ENCODE measurements at places on chromosomes 6 and 20.

DNA sequence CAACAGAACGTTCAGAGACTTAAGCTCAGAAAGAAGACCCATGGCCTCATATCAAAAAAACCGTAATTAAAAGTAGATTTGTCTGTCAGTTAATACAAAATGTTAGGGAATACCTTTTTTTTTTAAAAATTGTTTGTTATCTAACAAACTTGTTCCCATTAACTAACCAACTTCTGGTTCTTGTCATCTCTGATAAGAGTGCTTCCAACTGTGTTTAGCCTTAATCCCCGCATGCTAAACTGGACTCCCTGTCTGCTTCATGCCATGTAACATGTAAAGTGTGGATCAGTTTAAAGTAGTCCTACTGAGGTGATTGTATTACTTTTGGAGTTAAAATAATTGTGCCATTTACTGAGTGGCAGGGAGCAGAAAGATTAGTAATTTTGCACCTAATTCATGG, 6.3 kb downstream of the JARID2 start:
- no peak for DNase-seq

DNA sequence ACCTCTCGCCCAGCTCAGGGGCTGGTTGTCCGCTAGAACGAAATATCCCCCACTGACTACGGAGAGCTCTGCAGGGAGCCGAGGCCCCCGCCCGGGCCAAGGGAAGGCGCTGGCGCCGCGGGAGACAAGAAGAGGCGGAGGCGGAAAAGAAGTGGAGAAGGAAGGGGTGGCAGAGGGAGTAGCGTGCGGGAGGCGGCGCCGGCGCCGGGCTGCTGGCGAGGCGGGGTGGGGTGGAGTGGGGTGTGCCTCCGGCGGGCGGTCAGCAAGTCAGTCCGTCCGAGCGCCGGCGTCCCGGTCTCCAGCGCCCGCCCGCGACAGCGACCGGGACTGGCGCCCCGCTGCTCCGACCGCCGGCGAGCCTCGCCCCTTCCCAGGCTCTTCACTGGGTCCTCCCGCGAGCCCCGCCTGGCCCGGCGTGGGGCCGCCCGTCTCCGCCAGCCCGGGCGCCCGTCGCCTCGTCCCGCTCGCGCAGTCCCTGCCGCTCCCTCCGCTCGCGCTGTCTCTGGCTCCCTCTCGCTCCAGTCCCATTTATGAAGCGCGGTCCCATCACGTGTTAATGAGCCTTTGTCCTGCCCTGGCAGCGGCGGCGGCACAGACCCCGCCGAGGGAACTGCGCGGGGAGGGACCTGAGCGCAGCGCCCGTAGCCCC, at the start of gene CNR1:
Gene CNR1, minus strand, starts transcription at position 504 of the 649 bp plus-strand sequence. CDS start 21,073 bp downstream, outside the sequence.
- peak; percentile 62 for DNase-seq

- DNase-seq = no peak
These were observed 16.4 kb downstream of the FOXQ1 start for GRCh38 chr6:1328129-1328800.

GRCh38 chr6:43977404-43978111, 149.7 kb downstream of the MRPL14 start:
- DNase-seq = no peak

GRCh38 chr6:71727632-71728294, 158.6 kb upstream of the RIMS1 start:
- no peak for DNase-seq

- no peak for DNase-seq
These were observed 13.1 kb upstream of the RAET1L start for GRCh38 chr6:150038202-150039062.

DNA sequence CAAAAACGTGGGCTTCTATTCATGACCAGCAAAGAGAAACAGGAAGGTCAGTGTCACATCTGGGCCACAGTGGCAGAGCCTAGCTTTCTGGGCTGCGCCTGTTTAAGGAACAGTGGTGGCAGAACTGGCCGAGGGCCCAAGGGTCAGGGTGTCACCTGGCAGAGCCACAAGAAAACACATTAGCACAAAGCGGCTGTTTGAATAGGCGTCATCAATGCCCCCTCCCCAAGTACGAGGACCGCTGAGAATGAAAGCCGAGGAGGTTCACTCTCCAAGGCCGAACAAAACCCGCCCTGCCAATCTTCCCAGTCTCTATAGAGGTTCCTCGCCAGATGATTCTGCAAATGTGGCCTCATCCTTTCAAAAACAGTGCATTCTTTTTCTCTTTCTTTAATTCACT, 125.2 kb upstream of the TRAF3IP2 start:
- no peak for DNase-seq

GRCh38 chr6:102085257-102085656, 691.7 kb downstream of the GRIK2 start:
- no peak for DNase-seq

GRCh38 chr20:61404303-61404702, 152.2 kb downstream of the CDH4 start:
- DNase-seq = peak; percentile 16

DNA sequence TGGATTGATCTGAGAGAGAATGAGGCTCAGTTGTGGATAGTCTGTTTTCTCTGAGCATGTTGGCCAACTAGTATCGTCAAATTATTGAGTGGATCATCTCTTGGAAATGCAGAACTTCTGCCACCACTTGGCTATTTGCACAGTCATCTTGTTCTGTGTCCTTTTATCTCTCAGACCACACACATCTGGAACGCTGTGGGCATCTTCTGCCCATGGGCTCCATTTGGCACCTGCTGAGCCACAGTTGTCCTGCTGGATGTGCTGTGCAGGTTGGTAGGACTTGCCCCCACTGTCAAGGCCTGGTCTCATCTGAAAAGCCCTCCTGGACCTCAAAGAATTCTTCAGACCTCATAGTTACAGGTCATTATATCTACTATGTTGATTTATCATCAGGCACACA, 16.7 kb upstream of the C20orf144 start:
- DNase-seq = no peak

- no peak for DNase-seq
These were observed 42.9 kb downstream of the ID4 start for GRCh38 chr6:19880066-19880465.

- no peak for DNase-seq
These were observed 33.3 kb upstream of the SASH1 start for GRCh38 chr6:148309301-148309700.

DNA sequence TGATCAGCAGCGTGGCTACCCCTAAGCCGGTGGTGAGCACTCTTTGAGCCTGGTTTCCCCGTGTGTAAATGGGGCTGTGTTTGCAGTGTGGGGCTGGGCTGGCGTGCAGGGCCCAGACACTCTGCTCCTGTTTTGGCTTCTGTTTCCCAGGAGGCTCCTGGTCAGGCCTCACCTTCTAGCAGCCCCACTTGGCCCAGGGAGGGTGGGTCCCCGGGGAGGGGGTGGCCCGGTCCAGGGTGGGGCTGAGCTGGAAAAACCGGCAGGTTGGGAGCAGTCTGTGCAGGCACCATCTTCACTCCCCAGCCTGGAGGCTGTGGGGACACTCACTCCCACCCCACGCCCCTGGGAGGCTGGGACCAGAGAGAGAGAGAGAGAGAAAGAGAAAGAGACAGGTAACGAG, 25.3 kb downstream of the CEBPB start:
- DNase-seq = no peak

DNA sequence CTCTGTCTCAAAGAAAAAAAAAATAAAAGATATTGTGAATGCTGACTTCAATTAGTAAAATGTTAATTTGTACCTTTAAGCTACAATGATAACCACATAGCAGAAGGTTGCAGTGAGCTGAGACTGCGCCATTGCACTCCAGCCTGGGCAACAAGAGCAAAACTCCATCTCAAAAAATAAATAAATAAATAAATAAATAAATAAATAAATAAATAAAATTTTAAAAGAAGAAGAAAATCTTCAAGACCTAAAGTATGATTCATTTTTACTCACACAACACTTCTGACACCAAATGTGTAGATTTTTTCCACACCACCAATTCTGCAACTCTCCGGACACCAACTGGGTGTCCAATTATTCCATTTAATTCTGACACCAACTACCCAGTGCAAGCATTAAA, 28.8 kb upstream of the MBOAT1 start:
- DNase-seq = no peak

- no peak for DNase-seq
These were observed 62.7 kb downstream of the MEI4 start for GRCh38 chr6:77715588-77715987.

- no peak for DNase-seq
These were observed 47.3 kb downstream of the BMP7 start for GRCh38 chr20:57219071-57219677.

DNA sequence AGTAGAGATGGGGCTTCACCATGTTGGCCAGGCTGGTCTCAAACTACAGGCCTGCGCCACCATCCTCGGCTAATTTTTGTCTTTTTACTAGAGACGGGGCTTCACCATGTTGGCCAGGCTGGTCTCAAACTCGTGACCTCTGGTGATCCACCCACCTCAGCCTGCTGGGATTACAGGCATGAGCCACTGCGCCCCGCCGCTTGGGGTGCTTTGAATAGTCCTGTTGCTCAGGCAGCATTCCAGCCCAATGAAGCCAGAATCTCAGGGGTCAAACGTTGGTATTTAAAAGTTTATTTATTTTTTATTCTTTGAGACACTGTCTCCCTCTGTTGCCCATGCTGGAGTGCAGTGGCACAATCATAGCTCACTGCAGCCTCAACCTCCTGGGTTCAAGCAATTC, 11.3 kb downstream of the MOCS3 start:
- no peak for DNase-seq

- no peak for DNase-seq
These were observed 23.6 kb upstream of the RIPOR2 start for GRCh38 chr6:24959319-24959718.

GRCh38 chr6:14450133-14450504, 332.5 kb downstream of the CD83 start:
- peak; percentile 48 for DNase-seq

GRCh38 chr20:60258255-60258863, 300.1 kb downstream of the CDH26 start:
- DNase-seq = no peak

DNA sequence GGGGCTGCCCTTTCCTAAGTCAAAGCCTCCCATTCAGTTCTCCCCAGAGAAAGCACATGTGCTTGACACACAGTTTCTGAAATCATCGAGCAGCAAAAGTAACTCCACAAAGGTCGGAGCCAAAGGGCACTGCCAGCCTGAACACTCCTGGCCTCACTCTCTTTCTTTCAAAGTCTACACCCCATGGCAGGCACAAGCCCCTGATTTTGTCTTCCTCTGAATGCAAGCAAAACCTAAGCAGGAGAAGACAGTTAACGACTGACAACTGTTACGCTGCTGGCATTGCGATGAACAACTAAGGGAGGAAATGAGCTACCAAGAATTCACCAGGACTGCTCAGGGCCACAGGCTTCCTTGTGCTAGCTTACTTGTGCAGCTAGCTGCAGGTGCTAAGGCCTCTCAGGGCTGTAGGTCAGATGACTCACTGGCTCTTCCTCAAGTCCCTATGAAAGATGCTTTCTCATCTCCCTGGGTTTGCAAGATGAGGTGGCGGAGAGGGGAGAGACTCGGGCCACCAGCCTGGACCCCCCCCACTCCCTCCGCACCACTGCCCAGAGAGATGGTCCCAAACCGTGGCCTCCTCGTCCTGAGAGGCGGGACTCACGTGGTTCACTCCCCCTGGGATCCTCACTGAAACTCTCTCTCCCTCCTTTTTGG, 208.2 kb downstream of the DLL1 start:
- DNase-seq = no peak

GRCh38 chr6:153150371-153150751, 19.3 kb upstream of the RGS17 start:
- no peak for DNase-seq

DNA sequence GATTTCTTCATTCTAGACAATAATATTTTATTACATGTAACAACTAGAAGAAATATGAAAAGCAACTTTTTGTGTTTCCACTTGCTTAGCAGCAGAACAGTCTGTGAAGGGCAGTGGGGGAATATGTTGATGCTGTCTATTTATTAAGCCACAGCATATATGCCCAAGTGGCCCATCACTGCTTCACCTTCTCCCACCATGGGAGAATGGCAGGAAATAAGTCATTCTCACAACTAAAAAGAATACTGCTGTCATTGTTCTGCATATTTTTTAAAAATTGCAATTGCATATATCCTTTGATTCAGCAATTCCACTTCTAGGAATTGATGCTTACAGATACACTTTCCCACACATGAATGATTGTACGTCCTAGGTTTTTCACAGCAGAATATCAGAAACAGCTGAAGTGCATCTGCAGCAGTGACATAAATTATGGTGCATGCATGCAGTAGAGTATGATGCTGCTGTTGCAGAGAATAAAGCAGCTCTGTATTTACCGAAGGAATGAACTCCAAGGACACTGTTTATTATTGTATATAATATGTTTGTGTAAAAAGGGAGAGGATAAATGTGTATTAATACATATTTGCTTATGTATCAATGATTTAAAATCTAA, 26.8 kb downstream of the KIF3B start:
- DNase-seq = no peak

GRCh38 chr6:7147051-7147671, 39.4 kb downstream of the RREB1 start:
- no peak for DNase-seq

DNA sequence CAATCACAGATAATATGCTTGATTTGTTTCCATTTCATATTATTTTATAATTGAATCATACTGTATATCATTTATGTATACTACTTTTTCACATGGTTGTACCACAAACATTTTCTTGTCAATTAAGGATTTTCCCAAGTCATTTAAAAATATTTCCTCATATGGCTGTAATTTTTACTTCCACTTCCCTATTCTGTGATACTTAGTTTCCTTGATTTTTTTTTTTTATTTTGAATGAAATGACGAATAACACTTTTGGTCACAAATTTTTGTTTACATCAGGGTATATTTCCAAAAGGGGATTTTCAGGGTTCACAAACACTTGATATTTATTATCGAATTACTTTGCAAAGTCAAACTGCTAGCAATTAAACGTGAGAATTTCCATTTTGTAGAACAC, 515.6 kb downstream of the KIF16B start:
- DNase-seq = no peak

All from NCI-H1105 (cell line).